Activated naive CD4-positive, alpha-beta T cell treated with anti-CD3 and anti-CD28 coated beads, Interleukin-2, amount 50 U/mL, for 72 hours (primary cell): ENCODE measurements at places on chromosomes 7 and 10. TPM values are rescaled to one million over a fixed set of nuclear protein-coding genes. Genes with fewer than 3 reads are reported as not detected.

DNA sequence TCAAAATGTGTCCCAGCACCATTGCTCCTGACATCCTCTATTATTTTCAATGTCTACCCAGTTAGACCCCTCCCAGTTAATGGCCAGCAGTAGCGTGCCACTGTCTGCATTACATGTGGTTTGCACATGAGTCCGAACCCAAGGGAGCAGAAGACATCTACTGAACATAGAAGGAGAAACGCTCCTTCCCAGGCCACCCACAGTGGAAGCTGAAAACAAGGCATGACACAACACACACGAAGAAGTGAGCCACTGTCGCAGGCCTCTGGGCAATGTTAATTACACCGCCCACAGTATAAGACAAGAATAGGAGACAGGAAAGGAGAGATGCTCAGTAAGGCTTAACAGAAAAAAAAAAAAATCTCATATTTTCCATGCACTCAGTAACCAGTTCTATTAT, 50.5 kb downstream of the MKX start:
- no peak for DNase-seq

Gene SYNPO2L
- not detected for total RNA-seq

DNA sequence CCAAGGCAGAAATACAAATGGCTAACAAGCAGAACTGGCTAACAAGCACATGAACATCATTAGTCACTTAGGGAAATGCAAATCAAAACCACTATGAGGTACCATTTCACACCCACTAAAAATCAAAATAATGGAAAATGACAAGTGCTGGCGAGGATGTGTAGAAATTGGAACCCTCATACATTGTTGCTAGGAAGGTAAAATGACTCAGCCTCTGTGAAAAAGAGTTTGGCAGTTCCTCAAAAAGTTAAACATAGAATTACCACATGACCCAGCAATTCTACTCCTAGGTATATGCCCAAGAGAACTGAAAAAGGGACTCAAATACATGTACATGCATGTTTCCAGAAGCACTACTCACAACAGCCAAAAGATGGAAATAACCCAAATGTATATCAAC, 52.8 kb upstream of the ANAPC16 start:
- DNase-seq: no peak

Gene GHRHR
- total RNA-seq: not detected

Gene INHBA
- 0.77 TPM for total RNA-seq

Gene PHYHIPL
- total RNA-seq: not detected

Gene CTTNBP2
- not detected for total RNA-seq
